ENCODE measurements at places on chromosomes 1 and 21. TPM values are rescaled to one million over a fixed set of nuclear protein-coding genes. Genes with fewer than 3 reads are reported as not detected.

The COL11A1 gene
- total RNA-seq: 0.46 TPM

GRCh38 chr1:63147783-63148182, 174.6 kb upstream of the FOXD3 start:
- DNase-seq: no peak

DNA sequence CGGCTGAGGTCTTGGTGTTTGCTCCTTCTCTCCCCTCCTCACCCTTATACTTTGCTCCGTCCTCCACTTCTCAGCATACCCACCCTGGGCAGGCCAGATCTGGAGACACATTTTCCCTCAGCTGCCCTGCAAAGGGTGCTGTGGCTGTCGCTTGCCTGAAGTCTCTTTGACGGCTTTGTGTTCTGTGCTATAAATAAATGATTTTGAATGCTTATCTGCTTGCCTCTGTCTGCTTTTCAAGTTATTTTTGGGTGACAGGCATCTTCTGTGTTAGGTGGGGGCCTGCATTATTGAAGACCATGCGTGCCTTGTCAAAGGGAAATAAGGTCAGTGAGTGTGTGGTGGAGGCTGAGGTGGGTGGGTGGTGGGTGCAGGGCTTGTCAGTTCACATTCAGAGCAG, 66.9 kb upstream of the KCND3 start:
- no peak for DNase-seq

GRCh38 chr1:204992998-204993314, 50.1 kb upstream of the CNTN2 start:
- no peak for DNase-seq

The CTSE gene
- not detected for total RNA-seq

GRCh38 chr1:160277987-160278386, 6.9 kb downstream of the PEX19 start:
- DNase-seq: no peak

The TEDDM1 gene
- not detected for total RNA-seq

DNA sequence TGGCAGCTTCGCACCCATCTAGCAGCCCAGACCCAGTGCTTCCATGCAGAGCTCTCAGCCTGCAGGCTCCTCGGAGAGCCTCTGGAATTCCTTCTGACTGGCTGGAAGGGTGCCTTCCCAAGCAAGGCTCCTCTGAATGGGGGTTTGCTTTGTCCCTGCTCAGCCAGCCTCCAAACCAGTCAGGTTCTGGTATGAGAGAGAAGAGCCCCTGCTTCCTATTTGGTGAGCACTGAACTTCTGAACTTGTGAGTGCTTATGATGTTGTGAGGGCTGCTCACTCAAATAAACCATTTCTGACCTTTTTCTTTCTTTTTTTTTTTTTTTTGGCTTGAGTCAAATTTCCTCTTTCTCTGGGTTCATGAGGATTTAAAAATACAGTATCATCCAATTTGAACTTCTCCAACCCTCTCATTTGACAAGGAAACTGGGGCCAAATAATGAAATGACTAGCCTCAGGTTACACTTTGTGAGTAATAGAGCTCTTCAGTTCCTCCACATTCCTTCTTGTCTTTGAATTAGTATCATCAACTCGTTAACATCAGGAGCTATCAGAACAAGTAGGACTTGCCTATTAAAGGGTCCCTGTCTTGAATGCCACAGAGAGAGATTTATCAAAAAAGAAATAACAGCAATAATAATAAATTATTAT, 39.6 kb downstream of the GFI1 start:
- DNase-seq: no peak

DNA sequence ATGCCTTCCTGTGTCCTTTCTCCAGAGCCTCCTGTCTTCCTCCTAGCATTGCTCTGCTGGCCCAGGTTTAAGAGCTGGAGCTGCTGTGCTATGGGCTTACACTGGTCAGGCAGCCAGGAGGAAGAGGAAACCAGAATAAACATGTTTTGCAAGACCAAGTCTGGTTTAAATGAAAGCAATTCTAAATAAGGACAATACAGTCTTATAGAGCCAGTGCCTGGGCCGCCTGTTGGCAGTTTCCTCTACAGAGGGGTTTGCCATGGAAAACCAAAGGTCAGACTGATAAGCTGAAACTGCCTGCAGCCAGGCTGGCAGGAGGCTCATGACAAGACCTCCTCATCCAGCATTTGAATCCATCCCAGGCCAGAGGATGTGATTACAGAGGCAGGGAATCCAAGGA, 92.9 kb upstream of the FGGY start:
- no peak for DNase-seq

- DNase-seq: no peak
These were observed 10.6 kb upstream of the NADK start for GRCh38 chr1:1788646-1789431.

The TTC3 gene
- 92.9 TPM for total RNA-seq

- DNase-seq: no peak
These were observed 32.1 kb downstream of the HSD17B7 start for GRCh38 chr1:162822391-162823200.

The FCER1G gene
- total RNA-seq: 27.1 TPM

GRCh38 chr1:207313131-207313530, 8.3 kb upstream of the CD55 start:
- DNase-seq: no peak

The VWA5B1 gene
- total RNA-seq: not detected
